Prostate gland (tissue), 2 donors: ENCODE measurements at places on chromosomes 6 and 20. TPM values are rescaled to one million over a fixed set of nuclear protein-coding genes. Genes with fewer than 3 reads are reported as not detected.

LBP gene
- total RNA-seq: 1.1 TPM

OR12D3 gene
- total RNA-seq: not detected

AGER gene
- total RNA-seq: 3.3 TPM

SPATA25 gene
- total RNA-seq: 2.0 TPM

RGS19 gene
- 13.3 TPM for total RNA-seq

BHLHE23 gene
- total RNA-seq: not detected

BPIFB2 gene
- not detected for total RNA-seq

BACH2 gene
- total RNA-seq: 5.7 TPM

HLA-DMB gene
- total RNA-seq: 7.3 TPM

MYO6 gene
- 58.7 TPM for total RNA-seq

ZC2HC1B gene
- total RNA-seq: 2.0 TPM

CUL9 gene
- total RNA-seq: 87.0 TPM

FAXC gene
- total RNA-seq: 14.7 TPM

SLC22A7 gene
- total RNA-seq: not detected

CHD6 gene
- total RNA-seq: 72.0 TPM

SALL4 gene
- total RNA-seq: 1.8 TPM
